ENCODE measurements at places on chromosomes 2 and 18. TPM values are rescaled to one million over a fixed set of nuclear protein-coding genes. Genes with fewer than 3 reads are reported as not detected.

Gene CHRNA1
- 5.7 TPM for total RNA-seq

Gene PLGLB2
- total RNA-seq = 2.6 TPM

Gene MYO3B
- total RNA-seq = 13.5 TPM

Gene TMSB10
- 886 TPM for total RNA-seq

Gene FOSL2
- 59.0 TPM for total RNA-seq

Gene FIGN
- total RNA-seq = 6.1 TPM

Gene CCDC148
- 10.0 TPM for total RNA-seq

Gene UGT1A4
- total RNA-seq = 0.29 TPM

Gene POMC
- total RNA-seq = 7.8 TPM

Gene LHCGR
- 1.3 TPM for total RNA-seq

Gene TRAPPC12
- total RNA-seq = 127 TPM

Gene NXPH2
- total RNA-seq = 5.0 TPM

Gene TFCP2L1
- 68.4 TPM for total RNA-seq

Gene DUSP2
- 15.6 TPM for total RNA-seq

Gene OBSL1
- total RNA-seq = 146 TPM

Gene CCDC68
- 9.3 TPM for total RNA-seq

Gene CLEC4F
- total RNA-seq = not detected

Gene LINC00305
- total RNA-seq = 0.64 TPM

Gene ASB3
- total RNA-seq = 42.6 TPM

Gene FAP
- total RNA-seq = 17.2 TPM

Gene PDK1
- total RNA-seq = 23.3 TPM

Gene LOXL3
- total RNA-seq = 10.0 TPM

Gene ANKRD36C
- 111 TPM for total RNA-seq

Gene CRYBA2
- not detected for total RNA-seq

Gene PTH2R
- 22.5 TPM for total RNA-seq

Gene CCDC74A
- total RNA-seq = 20.4 TPM

Gene ZC3H15
- 43.0 TPM for total RNA-seq

Gene NTSR2
- total RNA-seq = not detected

Gene PSMA8
- not detected for total RNA-seq

Gene NGEF
- total RNA-seq = 1.7 TPM

Gene ACTR3
- 115 TPM for total RNA-seq

Gene KIF5C
- total RNA-seq = 3.6 TPM

Gene ELMOD3
- 25.7 TPM for total RNA-seq

Gene SYT4
- total RNA-seq = 1.1 TPM

Gene ZNF892
- total RNA-seq = 10.2 TPM

Gene PLB1
- 2.6 TPM for total RNA-seq

Gene BCL2L11
- 27.5 TPM for total RNA-seq

Data from metanephros (tissue), 2 donors.